Esophagus (tissue), 2 donors: ENCODE measurements at places on chromosomes 11 and 22. TPM values are rescaled to one million over a fixed set of nuclear protein-coding genes. Genes with fewer than 3 reads are reported as not detected.

NLRP14 gene
- 0.01 TPM for polyA plus RNA-seq

FREY1 gene
- polyA plus RNA-seq = 0.49 TPM

PLAAT3 gene
- polyA plus RNA-seq = 8.9 TPM

NCAPD3 gene
- polyA plus RNA-seq = 4.7 TPM

SLC17A6 gene
- polyA plus RNA-seq = not detected

RRAS2 gene
- 10.9 TPM for polyA plus RNA-seq

TLCD5 gene
- 0.55 TPM for polyA plus RNA-seq

IFT27 gene
- 16.0 TPM for polyA plus RNA-seq

SEC14L6 gene
- not detected for polyA plus RNA-seq
